ENCODE measurements at places on chromosomes 12 and 14.

- no peak for DNase-seq
Observed at GRCh38 chr12:15534322-15534721, 212.0 kb downstream of the PTPRO start.

DNA sequence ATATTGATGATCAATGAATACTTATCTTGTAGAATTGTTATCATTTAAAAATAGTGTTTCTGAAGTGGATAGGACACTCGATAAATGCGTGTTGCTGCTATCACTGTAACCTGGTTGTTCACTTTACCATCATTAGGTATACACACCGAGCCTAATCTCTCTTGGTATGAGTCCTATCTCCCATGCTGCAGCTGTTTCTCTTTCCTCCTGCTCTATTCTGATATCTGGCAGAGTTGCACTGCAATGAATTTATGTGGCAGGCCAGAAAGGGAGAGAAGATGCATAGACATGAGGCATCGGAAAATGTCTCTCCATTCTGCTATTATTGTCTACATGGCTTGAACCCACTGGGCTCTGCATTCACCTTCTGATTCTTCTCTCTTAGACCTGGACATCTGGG, 26.7 kb downstream of the KCNK10 start:
- DNase-seq: no peak

DNA sequence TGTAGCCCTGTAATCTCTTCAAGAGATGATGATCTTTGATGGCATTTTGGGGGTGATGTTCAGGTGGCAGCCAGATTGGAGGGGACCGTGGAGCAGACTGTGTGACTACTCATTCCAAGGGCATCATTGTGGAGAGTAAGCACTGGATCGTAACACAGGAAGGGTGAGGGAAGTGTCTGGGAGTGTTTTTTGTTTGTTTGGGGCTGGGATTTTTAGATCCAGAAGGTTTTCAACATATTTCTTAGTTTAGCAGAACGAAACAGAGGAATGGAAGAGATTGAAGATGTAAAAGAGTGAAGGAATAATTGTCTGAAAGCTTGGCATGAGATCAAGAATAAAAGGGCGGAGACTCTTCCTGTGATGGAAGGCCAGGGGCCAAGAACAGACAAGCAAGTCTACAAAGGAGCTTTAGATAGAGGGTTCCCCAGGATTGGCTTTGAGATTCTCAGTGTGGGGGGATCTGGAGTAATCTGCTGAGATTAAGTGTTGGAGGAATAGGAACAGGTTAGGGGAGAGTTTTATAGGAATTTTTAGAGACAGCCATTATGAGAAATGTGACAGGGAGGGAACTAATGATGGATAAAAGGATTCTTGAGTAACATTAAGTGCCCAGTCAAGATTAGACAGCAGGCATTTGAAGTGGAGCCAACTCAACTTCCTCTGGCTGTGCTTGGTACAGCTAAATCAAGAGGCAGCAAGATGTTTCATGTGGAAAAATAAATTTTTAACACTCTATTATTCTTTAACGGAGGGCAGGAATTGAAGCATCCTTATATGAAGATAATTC, 79.7 kb upstream of the REP15 start:
- DNase-seq: no peak

DNA sequence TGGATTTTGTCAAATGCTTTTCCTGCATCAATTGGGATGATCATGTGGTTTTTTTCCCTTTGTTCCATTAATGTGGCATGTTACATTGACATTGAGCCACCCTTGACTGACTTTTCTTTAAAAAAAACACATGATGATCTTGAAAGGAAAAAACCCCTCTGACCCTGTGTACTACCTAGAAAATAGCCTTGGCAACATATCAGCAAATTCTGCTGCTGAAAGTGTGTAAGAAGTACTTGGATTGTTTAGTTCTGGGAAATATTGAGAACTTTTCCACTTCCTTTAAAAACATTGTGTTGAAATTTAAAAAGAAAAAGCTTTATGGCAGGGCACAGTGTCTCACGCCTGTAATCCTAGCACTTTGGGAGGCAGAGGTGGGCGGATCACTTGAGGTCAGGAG, 20.7 kb downstream of the ACACB start:
- DNase-seq: no peak

GRCh38 chr14:22994762-22995275, 12.5 kb upstream of the AJUBA start:
- DNase-seq: no peak

GRCh38 chr12:12803186-12803585, 10.0 kb upstream of the DDX47 start:
- DNase-seq: no peak

GRCh38 chr12:126487431-126487980, 1422.3 kb downstream of the AACS start:
- DNase-seq: no peak

DNA sequence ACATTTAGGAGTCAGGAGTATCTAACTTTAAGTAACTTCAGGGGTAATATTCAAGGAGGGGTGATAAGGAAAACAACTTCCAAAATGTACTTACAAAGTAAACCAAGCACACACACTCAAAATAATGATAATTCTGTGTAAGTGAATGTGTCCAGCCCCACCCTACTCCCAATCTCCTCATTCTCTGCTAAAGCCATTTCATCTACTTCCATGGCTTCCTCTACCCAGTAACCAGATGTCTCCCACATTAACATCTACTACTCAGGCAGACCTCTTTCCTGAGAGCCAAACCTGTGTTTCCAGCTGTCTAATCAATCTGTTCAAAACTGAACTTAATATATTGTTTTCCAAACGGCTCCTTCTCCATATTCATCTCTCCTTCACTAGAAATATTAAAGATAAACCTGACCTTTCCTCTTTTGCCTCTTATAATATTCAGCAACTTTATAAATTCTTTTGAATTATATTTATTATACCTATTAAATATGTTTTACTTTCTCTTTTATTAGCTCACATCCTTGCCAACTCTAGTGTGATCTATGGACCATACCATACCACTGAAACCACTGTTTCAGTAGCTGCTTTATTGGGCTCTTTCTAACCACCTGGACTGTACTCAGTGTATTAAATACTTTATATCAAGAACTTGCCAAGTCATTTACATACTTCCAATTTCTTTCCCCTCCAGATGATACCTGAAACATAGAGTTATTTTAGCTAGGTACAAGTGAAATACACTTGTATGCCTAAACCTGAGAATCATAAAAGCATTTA, 170.7 kb downstream of the PPFIA2 start:
- no peak for DNase-seq

DNA sequence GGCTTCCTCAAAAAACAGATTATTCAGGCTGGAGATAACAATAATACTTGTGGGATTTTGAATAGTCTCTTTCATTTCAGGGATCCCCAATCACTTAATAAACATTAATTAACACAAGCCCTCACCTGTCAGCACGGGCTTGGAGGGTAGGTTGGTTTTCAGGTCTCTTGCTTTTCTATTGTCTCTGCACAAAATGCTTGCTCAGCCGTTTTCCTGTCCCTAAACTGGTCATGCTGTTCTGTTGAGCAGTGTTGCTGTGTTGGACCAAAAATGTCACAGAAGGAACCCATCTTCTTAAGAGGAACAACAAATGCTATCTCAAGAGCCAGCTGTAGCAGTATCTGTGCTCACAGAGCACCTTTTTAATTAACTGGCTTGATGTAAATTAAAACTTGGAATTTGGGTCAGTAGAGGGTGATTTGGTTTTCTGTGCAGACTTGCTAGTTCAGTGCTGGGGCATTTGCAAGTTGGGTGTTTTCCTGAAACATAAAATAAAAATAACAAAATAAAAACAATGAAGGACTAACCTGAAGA, 231.8 kb upstream of the CRY1 start:
- DNase-seq: no peak

GRCh38 chr12:58034311-58034710, 92.9 kb downstream of the ATP23 start:
- no peak for DNase-seq

DNA sequence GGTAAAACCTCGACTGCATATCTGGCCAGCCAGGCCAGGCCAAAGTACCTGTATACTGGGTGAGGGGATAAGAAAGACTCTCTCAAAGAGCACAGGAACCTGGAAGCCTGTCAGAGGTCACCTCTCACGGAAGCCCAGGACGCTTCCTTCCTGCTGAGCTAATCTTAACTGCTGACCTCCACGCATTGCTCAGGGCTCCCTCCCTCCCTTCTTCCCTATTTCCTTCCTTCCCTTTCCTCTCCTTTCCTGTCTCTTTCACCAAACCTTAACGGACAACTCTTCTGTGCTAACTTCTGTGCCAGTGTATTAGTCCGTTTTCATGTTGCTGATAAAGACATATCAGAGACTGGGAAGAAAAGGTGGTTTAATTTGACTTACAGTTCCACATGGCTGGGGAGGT, 14.8 kb upstream of the RNASE10 start:
- DNase-seq: no peak

DNA sequence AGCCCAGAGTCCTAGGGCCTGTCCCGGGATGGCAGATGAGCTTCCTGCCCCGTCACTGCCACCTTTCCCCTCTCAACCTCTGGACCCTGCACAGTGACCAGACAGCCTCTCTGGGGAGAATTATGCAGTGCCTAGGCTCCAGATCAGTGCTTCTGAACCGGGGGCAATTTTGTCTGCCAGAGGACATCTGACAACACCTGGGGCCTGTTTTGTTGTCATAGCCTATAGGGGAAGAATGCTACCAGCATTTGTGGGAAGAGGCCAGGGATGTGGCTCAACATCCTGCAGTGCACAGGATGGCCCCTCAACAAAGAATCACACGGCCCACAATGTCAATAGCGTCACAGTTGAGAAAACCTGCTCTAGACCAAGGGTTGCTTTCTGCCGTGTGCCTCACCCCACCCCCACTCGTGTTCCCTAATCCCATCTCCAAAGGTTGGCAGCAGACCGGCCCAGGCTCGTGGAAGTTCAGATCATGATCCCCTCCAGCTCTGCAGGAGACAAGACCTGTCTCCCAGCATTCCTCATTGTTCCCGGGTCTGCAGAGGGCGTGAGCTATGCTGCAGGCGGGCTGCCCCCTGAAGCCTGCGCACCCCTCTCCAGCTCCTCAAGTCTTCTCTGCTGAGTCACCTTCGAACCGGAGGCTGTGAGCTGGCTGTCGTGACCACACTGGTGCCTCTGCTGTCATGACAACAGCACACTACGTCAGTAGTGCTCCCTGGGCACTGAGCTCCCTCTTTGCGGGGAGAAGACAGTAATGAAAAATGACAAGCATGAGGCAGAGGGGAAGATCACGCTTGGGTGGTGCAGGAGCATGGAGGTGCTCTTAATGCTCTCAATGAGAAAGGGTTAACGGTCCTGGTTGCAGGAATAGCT, 2.0 kb upstream of the GAPDH start:
- DNase-seq: peak; percentile 62

- no peak for DNase-seq
Observed at GRCh38 chr14:72980863-72981262, 46.0 kb downstream of the ZFYVE1 start.

GRCh38 chr12:96078231-96079135, 43.1 kb upstream of the LTA4H start:
- DNase-seq: no peak

GRCh38 chr14:78690836-78691235, 520.7 kb downstream of the NRXN3 start:
- DNase-seq: no peak

DNA sequence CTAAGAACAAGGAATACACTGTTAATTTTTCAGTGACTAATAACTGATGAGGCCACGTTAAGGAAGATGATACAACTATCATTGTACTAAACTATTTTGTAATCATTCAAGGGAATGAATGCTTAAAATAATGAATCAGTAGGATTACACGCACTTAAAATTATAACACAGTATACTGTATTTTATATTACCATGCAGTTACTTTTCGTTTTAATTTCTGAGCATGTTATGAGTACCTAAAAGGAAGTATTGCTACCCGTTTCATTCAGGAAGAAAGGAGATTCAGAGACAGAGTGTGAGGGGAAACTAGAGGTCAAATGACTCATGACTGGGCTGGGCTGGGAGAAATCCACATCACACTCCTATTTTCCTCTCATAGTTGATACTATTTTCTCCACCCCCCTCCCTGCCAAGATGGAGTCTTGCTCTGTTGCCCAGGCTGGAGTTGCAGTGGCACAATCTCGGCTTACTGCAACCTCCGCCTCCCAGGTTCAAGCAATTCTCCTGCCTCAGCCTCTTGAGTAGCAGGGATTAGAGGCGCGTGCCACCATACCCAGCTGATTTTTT, 202.0 kb downstream of the PPM1H start:
- no peak for DNase-seq

- no peak for DNase-seq
Observed at GRCh38 chr12:78490861-78491260, 373.7 kb upstream of the SYT1 start.

All from stimulated activated CD8-positive, alpha-beta memory T cell treated with anti-CD3 and anti-CD28 coated beads, Interleukin-15, amount 100 ng/mL, for 1 hour (primary cell).